ENCODE measurements at places on chromosomes 4 and X.

DNA sequence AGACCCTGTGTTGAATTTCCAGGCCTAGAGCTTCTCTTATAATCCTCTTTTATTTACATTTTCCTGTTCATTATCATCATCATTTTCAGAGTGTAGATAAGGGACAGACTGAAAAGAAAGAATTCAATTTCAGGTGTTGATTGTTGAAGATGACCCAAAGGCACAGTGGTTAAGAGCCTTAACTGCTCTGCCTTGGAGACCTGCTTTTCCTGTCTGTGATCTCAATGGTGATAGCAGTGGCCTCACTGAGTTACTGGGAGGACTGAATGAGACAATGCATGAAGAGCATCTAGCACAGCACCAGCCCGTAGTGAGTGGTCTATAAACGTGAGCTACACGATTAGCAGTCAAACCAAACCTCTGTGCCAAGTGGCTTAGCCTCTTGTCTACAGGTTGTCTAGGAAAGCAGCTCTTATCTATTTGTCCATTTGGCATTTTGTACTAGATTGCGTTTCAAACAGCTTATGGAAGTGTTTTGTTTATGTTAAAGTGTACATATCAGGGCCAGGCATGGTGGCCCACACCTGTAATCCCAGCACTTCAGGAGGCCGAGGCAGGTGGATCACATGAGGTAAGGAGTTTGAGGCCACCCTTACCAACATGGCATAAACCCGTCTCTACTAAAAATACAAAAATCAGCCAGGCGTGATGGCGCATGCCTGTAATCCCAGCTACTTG, 41.5 kb downstream of the SETD7 start:
- H3K27ac ChIP-seq: no peak overlapping the region
- no peak for DNase-seq

GRCh38 chrX:150573106-150573505, 4.7 kb downstream of the MTM1 start:
- no peaks in the 10 kb centered on the region for H3K27me3 ChIP-seq
- no peak overlapping the region for H3K27ac ChIP-seq
- H3K4me3 ChIP-seq: no peak overlapping the region
- H3K4me1 ChIP-seq: peaks cover 31% of the 10 kb centered on the region
- no peaks in the 10 kb centered on the region for H3K36me3 ChIP-seq
- no peak for DNase-seq

DNA sequence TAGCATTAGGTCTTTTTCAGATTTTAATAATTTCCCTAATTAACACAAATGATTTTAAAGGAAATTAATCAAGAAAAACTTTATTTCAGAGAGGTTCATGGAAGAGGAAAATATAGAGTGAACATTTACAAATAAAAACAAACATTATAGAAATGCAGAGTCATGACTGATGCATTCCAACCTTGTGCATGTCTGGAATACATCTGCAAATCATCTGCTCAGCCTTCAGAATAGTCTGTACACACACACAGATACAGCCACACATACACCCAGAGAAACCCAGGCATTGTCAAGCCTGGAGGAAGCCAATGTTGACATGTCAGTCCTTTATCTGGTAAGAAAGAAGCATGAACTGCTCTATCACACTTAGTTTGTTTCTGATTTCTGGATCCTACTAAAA, 61.3 kb upstream of the NFKB1 start:
- H3K36me3 ChIP-seq: peaks cover 3% of the 10 kb centered on the region
- peaks cover 31% of the 10 kb centered on the region for H3K4me1 ChIP-seq
- H3K4me3 ChIP-seq: no peak overlapping the region
- no peaks in the 10 kb centered on the region for H3K27me3 ChIP-seq

DNA sequence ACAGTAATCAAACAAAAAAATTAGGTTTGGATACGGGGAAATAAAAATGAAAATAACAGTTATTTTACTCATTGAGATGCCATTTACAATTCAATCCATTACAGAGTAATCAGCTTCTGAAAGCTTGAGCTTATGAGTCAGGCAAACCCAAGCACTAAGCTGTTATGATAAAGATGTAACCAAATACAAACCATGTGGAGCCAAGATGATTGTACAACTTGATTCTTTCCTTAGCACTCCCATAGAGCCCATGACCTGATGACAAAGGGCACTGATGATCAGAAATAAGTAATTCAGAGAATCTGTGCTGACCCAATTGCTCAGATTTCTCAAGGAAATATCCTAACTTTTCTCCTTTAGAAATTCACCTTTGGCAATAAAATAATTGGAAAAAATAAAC, 40.5 kb upstream of the PRKG2 start:
- no peaks in the 10 kb centered on the region for H3K27me3 ChIP-seq
- no peaks in the 10 kb centered on the region for H3K36me3 ChIP-seq
- H3K4me1 ChIP-seq: peaks cover 2% of the 10 kb centered on the region
- no peak overlapping the region for H3K4me3 ChIP-seq

DNA sequence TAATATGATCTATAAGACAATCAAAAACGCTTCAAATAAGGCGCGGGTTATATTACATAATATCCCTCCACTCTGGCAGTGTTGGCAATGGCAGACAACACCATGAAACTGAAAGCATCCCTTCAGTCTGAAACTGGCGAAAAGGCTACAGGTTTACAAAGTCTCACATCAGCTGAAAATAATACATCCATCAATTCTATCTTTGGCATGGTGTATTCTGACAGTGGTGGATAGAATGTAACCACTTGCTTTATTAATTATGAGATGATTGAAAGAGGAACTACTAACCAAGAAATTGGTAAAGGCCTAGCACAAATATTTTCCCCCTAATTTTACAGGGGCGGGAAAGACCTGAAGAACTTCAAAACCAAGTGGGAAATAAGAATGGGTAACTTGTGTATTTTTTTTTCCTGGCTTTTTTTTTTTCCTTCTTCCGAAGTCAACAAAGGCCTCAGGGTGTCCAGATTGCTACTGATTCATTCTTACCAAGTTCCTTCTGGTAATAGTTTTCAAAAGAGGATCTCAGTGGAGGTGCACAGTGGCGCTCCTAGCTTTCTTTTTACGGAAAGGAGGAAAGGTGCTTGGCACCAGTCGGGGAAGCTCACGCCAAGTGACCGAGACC, 728 bp downstream of the UBA6 start:
- peak overlapping the region; percentile 95 for H3K4me3 ChIP-seq
- H3K36me3 ChIP-seq: peaks cover 3% of the 10 kb centered on the region
- no peaks in the 10 kb centered on the region for H3K27me3 ChIP-seq
- H3K27ac ChIP-seq: peak overlapping the region; percentile 91
- peaks cover 16% of the 10 kb centered on the region for H3K4me1 ChIP-seq

DNA sequence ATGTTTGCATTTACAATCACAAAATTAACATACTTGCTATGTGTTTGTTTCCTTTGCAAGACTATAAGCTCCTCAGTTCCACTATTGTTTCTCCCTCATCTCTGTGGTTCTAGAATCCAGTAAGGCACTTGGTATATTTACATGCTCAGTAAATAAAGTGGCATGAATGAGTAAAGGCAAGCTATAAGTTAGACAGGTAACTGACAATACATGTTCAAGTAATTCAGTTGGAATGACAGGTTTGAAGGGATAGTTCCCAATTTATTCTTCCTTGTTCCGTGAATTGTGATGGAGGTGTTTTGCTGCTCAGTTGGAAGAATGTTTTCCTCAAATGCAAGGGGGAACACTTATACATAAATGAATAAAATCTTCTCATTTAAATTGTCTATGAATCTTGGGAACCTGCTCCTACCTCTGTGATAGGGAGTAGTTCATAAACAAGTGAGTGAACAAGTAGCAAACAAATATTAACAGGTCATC, 54.1 kb upstream of the DHX15 start:
- no peaks in the 10 kb centered on the region for H3K36me3 ChIP-seq
- H3K4me1 ChIP-seq: peaks cover 8% of the 10 kb centered on the region
- H3K27me3 ChIP-seq: no peaks in the 10 kb centered on the region
- DNase-seq: no peak

DNA sequence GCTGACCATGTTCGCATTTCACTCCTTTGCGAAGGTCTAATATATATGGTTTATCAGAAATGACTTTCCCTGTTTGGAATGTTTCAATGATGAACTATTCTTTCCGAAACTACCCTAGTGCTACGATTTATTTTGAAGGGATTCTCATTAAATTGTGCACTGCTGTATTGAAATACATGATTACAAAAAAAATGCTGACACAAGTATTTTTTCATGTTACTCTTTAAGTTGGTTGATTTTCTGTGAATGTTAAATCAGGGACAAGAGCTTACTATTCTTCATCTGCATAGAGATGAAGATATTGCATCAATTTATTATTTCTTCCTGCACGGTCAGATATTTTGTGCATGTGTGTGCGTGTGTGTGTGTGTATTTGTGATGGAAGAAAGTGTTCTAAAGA, 731.5 kb upstream of the AGA start:
- DNase-seq: no peak
- H3K36me3 ChIP-seq: no peaks in the 10 kb centered on the region
- no peaks in the 10 kb centered on the region for H3K27me3 ChIP-seq

- no peak for DNase-seq
- H3K4me1 ChIP-seq: peaks cover 31% of the 10 kb centered on the region
- H3K36me3 ChIP-seq: no peaks in the 10 kb centered on the region
Observed at GRCh38 chr4:109125084-109125483, 177.4 kb downstream of the COL25A1 start.

GRCh38 chr4:97558204-97558778, 585.0 kb downstream of the STPG2 start:
- no peak overlapping the region for H3K4me3 ChIP-seq
- H3K36me3 ChIP-seq: no peaks in the 10 kb centered on the region
- no peak for DNase-seq
- no peaks in the 10 kb centered on the region for H3K27me3 ChIP-seq
- H3K27ac ChIP-seq: no peak overlapping the region

DNA sequence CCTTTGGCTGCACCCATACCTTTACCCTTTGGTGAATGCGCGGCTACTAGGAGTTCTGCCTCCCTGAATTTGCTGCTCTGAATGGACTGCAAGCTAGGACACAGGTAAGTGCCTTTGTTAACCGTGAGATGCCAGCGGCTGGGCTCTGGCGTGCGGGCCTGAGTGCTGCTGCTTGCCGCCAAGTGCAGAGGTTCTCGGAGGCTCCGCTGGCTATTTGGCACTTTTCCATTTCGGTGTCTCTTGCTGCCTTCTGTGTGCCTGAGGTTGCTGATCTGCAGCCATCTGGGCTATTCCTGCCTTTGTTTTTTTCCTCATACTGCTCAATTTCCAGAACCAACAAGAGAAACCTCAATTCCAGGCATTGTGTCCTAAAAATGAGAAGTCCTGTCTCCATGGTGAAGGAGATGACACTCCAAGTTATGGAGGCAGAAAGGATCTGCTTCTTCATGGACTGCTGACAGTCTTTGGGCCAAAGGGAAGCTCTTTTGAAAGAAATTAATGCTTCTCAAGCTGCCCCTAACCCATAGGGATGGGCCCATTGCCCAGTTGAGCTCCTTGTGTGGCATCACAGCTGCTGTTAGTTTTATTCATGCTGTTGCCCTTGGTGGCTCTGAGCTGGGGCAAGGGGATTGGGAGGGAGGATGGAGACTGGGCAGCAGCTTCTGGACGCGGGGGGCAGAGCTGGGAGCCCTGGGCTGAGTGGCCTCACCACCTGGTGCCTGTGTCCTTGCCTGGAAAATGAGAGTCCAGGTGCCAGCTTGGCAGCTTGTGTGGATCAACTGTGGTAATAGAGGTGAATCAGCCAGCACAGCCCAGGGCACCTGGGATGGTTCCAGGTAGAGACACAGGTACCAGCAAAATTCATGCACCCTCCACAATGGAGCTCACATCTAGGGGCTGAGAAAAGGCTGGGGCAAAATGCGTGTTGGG, 3.8 kb upstream of the TBC1D14 start:
- H3K27me3 ChIP-seq: peaks cover 7% of the 10 kb centered on the region
- H3K36me3 ChIP-seq: no peaks in the 10 kb centered on the region
- no peak overlapping the region for H3K4me3 ChIP-seq
- H3K27ac ChIP-seq: no peak overlapping the region

DNA sequence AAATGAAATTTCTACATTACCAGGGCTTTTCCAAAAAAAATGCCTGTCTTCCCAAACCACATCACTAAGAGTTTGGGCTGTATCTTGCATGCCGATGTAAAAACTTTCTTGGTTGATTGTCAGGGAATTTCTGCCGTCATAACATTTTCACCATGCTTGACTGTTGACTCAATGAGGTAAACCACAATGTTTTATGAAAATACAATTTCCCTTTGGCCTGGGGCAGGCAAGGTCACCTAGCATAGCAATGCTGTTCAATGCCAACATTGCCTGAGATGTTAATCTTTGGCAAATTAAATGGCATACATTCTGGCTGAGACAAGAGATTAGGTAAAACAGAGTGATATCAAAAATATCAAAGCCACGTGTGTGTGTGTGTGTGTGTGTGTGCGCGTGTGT, 137.1 kb upstream of the TBL1X start:
- no peak overlapping the region for H3K4me3 ChIP-seq
- H3K4me1 ChIP-seq: no peaks in the 10 kb centered on the region
- DNase-seq: no peak
- peaks cover 2% of the 10 kb centered on the region for H3K27me3 ChIP-seq
- no peaks in the 10 kb centered on the region for H3K36me3 ChIP-seq
- H3K27ac ChIP-seq: no peak overlapping the region

- DNase-seq: no peak
- H3K4me3 ChIP-seq: no peak overlapping the region
- H3K4me1 ChIP-seq: peaks cover 47% of the 10 kb centered on the region
- H3K27me3 ChIP-seq: peaks cover 2% of the 10 kb centered on the region
- no peak overlapping the region for H3K27ac ChIP-seq
- H3K36me3 ChIP-seq: peaks cover 29% of the 10 kb centered on the region
Observed at GRCh38 chr4:87053176-87053658, 118.4 kb downstream of the AFF1 start.

DNA sequence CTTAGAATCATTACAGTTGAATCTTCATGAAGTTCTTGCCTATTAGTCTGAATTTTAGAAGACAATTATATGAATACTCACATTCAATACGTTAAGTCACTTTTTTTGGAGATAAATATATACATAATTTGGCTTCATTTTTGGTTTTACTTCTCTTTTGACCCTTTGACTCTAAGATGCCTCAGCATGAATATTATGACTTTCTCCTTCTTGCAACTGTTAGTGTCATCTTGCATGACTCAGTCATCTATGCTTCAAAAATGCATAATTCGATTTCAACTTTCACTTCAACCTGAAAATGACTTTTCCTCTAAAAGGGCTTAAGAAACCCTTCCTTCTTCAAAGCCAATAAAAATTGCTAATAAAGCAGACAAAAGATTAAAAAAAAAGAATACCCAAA, 1427.5 kb downstream of the ADGRL3 start:
- no peaks in the 10 kb centered on the region for H3K36me3 ChIP-seq
- H3K27ac ChIP-seq: no peak overlapping the region
- no peaks in the 10 kb centered on the region for H3K4me1 ChIP-seq
- no peak overlapping the region for H3K4me3 ChIP-seq
- no peak for DNase-seq
- H3K27me3 ChIP-seq: no peaks in the 10 kb centered on the region

GRCh38 chr4:20403290-20403689, 151.6 kb downstream of the SLIT2 start:
- no peaks in the 10 kb centered on the region for H3K36me3 ChIP-seq
- H3K4me3 ChIP-seq: no peak overlapping the region

DNA sequence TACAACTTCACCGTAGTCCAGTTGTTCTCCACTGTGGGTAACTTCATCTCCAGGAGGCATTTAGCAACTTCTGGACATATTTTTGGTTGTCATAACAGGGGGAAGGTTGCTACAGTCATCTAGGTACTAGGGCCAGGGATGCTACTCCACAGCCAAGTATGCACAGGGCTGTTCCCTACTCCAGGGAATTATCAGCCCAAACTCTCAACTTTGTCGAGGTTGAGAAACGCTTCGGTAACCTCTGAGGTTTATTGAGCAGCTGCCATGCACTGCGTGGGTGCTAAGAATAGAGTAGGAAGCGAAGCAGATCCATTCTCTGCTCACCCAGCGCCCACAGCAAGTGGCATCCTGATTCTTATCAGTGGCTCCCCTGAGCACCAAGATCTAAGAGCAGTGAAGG, 8.2 kb downstream of the FGFBP1 start:
- no peaks in the 10 kb centered on the region for H3K4me1 ChIP-seq
- H3K4me3 ChIP-seq: no peak overlapping the region
- no peak overlapping the region for H3K27ac ChIP-seq
- peaks cover 1% of the 10 kb centered on the region for H3K27me3 ChIP-seq
- DNase-seq: no peak
- H3K36me3 ChIP-seq: no peaks in the 10 kb centered on the region

Measured in endothelial cell (in vitro differentiated cells).